CD4-positive, alpha-beta T cell treated with Interleukin-4 for 4 hours (primary cell): ENCODE measurements at places on chromosomes 3 and 15.

GRCh38 chr3:144923046-144923775 is 951.6 kb downstream of the DIPK2A start:
- DNase-seq, result no peak

GRCh38 chr3:173737167-173737808 is 339.7 kb downstream of the NLGN1 start:
- no peak for DNase-seq

- DNase-seq, result no peak
Observed at GRCh38 chr3:77063423-77063822, 23.5 kb downstream of the ROBO2 start.

- DNase-seq, result no peak
Observed at GRCh38 chr3:17514597-17514996, 227.8 kb downstream of the TBC1D5 start.

- DNase-seq, result no peak
Observed at GRCh38 chr15:89383365-89384175, 48.9 kb upstream of the POLG start.
